H4 (cell line): ENCODE measurements at places on chromosomes 16 and 17. TPM values are rescaled to one million over a fixed set of nuclear protein-coding genes. Genes with fewer than 3 reads are reported as not detected.

DNA sequence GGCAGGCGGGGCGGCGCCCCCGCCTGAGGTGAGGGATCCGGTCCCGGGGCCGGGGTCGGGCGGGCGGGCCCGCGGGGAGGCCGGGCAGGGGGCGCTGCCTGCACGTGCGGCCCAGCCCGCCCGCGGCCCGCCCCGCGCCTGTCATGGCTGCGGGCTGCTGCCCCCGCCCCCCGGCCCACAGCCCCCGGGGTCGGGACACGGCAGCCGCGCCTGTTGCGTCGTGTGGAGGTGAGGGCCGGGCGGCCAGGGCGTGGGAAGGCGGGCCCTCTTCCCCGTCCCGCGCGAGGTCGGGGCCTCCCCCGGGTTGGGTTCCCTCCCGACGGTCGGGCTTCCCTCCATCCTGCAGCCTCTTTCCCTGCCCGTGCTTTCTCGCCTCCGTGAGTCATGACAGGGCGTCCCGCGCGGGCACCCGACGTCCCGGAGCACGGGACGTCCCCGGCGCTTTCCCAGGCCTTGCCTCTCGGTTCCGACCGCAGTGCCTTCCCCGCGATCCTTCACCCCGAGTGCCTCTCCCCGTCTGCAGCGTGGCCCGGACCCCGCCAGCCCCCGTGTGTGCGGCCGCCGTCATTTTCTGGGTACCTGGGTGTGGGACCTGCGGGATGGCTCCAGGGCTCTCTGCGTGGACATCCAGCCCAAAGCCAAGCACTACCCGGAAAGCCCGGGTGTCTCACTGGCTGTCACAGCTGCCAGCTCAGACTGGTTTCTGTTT lies 76.7 kb downstream of the CHD9 start:
- DNase-seq = peak; percentile 29

- no peak for DNase-seq
Observed at GRCh38 chr16:10896165-10896564, 19.2 kb downstream of the CIITA start.

DNA sequence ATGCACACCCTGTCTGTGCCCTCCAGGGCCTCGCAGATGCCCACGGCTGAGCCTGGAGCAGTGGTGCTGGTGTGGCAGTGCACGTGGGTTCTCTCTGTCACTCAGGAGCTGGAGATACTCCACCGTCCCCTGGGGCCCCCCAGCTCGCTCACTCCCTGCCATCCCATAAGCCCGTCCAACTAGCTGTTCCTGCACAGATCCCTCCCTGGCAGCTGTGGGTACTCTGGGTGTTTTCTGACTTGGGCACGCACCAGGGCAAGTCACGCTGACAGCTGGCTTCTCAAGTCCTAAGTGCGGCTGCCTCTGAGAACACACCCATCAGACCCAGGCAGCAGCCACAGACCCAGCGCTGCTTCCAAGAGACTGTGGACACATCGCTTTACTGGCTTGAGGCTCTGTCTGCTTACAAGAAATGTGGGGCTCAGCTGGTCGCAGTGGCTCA lies 25.4 kb upstream of the ITGB4 start:
- no peak for DNase-seq

The CCR7 gene
- total RNA-seq = not detected in 2 replicates

The P2RX1 gene
- total RNA-seq = not detected in 2 replicates

The ALDOA gene
- 1,896 and 1,920 TPM in 2 replicates for total RNA-seq

The LSM12 gene
- total RNA-seq = 62.2 and 65.0 TPM in 2 replicates

DNA sequence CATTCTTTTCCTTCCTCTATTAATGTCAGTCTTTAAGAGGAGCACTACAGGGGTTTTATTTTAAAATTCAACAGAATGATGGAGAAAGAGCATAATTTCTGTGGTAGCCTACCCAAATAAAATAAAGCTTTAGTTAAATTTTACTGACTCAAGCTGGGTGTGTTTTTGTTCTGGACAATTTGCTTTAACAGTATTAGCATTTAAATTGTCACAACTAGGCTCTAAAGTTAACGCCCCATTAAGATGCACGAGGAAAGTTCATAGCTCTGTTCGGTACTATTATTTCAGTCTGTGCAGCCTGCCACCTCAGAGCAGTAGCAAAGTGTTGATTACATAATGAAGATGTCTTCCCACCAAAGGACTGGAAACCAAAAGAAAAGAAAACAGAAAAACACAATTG lies 52.0 kb downstream of the CDK12 start:
- no peak for DNase-seq

DNA sequence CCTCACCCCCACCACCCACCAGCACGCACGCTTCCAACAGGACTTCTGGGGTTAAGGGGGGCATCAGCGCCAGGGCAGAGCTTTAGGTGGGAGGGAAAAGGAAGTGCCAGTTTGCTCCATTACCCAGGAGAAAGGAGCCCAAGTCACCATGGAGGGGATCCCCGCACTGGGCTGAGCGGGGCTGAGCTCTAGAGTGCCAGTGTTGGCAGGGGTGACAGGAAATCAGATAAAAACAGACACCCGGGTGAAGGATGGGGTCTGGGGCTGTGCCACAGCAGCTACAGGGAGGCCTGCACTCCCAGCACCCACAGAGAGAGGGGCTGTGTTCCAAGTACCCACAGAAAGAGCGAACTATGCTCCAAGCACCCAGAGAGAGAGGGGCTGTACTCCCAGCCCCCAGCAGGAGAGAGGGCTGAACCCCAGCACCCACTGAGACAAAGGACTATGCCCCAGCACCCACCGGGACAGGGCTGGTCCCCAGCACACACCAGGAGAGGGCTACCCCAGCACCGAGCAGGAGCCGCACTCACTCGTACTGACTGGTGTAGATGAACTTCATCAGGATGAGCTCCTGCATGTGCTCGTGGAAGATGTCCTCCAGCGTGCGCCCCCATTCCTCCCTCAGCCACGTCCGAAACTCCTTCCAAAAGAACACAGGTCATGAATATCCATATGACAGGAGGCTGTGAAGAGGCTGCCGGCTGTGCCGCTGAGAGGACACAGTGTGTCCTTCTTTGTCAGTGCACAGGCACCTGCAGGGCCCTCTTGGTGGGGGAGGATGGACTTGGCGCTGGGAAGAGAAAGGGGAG lies 18.6 kb upstream of the C16orf95 start:
- no peak for DNase-seq

- no peak for DNase-seq
Observed at GRCh38 chr17:69228018-69228417, 606 bp downstream of the ABCA10 start.

- no peak for DNase-seq
Observed at GRCh38 chr17:74391771-74392170, 24.5 kb downstream of the GPR142 start.

GRCh38 chr16:8594149-8594666 lies 3.9 kb upstream of the TMEM114 start:
- no peak for DNase-seq

The SOCS1 gene
- 0.39 and 1.3 TPM in 2 replicates for total RNA-seq

DNA sequence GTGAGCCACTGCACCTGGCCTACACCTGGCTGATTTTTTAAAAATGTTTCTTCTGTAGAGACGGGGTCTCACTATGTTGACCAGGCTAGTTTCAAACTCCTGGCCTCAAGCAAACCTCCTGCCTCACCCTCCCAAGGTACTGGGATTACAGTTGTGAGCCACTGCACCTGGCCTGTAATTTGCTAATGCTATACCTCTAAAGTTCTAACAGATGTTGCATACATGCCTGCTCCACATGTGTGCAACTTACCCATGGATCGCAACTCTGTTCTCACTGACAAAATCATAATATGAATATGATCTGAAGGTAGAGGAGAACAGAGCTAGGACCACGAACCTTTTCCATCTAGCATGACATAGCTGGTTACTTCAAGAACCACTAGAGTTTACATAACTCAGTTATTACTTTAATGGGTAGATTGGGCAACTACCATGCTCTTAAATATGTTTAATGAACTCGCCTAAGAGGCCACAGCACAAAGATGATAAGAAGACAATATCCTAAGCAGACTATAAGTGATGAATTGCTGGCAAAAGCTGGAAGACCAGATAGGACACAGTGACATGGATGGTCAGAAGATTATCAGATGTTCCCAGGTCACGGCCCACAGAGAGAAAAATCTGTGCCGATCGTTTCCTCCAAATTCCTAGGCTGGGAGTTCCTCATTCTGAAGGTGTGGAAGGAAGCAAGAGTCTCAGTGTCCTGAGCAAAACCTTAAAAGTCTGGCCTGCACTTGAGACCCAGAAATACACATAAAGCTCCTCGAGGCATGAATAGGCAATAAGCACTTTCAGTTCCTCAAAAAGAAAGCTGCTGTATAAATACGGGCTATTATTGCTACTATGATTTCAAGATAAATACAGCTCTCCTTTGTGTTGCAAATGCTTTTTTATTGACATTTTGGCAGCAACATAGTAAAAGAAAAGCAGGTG lies 53.6 kb upstream of the ICAM2 start:
- DNase-seq = no peak

The MSRB1 gene
- total RNA-seq = 25.3 and 32.7 TPM in 2 replicates

DNA sequence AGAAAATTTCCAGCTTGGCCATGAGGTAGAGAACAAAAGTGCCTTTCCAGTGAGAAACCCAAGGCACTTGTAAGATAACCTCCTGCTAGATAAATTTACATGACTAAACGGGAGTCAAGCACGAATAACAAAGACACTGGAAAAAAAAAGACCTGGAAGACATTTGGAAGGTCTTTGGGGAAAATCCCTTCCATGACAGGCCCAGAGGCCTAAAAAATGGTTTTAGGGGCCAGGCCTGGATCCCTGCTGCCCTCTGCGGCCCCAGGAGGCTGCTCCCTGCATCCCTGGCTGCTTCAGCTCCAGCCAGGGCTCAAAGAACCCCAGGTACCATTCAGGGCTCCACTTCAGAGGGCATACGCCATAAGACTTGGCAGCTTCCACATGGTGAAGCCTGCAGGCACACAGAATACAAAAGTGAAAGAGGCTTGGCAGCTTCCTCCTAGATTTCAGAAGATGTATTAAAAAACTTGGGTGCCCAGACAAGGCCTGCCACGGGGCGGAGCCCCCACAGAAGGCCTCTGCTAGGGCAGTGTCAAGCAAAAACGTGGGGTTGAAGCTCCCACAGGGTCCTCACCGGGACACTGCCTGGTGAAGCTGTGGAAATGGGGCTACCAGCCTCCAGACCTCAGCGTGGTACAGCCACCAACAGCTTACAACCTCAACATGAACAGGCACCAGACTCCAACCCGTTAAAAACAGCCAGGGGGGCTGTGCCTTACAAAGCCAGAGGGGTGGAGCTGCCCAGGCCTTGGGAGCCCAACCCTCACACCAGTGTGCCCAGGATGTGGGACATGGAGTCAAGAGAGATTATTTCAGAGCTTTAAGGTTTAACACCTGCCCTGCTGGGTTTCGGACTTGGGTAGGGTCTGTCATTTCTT lies 77.1 kb downstream of the SDK2 start:
- no peak for DNase-seq

The CEP112 gene
- 3.0 and 13.2 TPM in 2 replicates for total RNA-seq

GRCh38 chr16:72295914-72296313 lies 124.0 kb upstream of the PMFBP1 start:
- DNase-seq = no peak

- no peak for DNase-seq
Observed at GRCh38 chr16:3579776-3580175, 2.6 kb upstream of the NLRC3 start.

GRCh38 chr17:75731086-75731715 lies 9.9 kb downstream of the ITGB4 start:
- DNase-seq = no peak

The CCL7 gene
- not detected in 2 replicates for total RNA-seq

DNA sequence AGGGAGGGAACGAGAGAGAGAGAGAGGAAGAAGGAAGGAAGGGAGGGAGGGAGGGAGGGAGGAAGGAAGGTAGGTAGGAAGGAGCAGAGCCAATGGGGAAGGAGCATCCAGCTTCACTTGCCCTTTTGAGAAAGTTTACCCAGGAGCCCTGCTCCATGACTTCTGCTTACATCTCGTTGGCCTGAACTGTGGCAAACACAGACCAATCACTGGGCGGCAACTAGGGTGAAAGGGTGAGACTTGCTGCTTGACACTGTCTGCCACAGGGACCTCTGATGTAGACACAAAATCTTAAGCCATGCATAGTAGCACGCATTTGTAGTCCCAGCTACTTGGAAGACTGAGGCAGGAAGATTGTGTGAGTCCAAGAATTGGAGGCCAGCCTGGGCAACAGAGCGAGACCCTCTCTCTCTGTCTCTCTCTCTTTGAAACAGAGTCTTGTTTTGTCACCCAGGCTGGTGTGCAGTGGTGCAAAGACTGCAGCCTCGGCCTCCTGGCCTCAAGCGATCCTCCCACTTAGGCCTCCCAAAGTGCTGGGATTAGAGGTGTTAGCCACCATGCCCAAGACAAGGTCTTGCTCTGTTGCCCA lies 19.5 kb upstream of the TUBG2 start:
- no peak for DNase-seq

DNA sequence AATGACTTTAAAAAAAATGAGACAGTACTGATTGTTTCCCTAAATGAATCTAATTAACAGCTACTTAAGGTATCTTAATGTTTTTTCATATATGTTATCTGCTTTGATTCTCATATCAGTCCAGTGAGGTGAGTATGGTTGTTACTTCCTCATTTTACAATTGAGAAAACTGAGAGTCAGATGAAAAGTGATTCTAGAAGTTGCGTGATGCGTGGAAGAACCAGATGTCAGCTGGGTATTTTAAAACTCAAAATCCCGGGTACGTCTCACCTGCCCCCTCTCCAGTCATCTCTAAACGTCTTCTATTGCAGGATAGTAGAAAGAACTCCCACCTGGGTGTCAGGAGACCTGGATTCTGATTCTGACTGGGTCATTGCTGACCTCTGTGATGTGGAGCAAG lies 89.2 kb downstream of the MAP2K6 start:
- no peak for DNase-seq

The LDHD gene
- 0.10 and 2.4 TPM in 2 replicates for total RNA-seq

GRCh38 chr17:78349891-78350642 lies 9.8 kb downstream of the SOCS3 start:
- DNase-seq = no peak

The USP43 gene
- total RNA-seq = 0.56 TPM in 1 of 2 replicates, not detected in the other

DNA sequence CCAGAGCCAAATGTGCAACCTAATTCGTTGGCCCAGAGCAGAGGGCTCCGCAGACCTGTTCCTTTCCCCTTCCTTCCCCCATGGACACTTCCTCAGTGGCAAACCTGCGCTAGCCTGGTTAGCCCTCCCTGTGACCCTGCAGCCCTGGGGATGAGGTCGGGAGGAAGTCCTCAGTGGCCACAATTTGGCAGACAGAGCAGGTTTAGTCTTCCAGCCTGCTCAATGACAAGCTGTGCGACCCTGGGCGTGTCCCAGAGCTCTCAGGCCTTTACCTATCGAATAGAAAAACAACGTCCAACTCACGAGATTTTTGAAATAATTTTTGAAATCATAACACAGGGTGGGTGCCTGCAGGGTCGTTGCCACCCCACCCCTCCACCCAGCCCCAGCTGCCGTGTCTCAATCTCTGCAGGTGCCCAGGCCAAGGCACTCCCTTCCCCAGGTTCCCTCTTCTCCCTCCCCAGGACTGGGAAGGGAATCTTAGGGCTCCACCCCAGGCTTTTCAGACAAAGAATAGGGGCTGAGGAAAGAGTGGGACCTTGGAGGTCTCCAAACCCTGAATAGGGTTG lies 1.4 kb downstream of the HBM start:
- no peak for DNase-seq
